GM19239 (cell line): ENCODE measurements at places on chromosomes 5 and 9.

DNA sequence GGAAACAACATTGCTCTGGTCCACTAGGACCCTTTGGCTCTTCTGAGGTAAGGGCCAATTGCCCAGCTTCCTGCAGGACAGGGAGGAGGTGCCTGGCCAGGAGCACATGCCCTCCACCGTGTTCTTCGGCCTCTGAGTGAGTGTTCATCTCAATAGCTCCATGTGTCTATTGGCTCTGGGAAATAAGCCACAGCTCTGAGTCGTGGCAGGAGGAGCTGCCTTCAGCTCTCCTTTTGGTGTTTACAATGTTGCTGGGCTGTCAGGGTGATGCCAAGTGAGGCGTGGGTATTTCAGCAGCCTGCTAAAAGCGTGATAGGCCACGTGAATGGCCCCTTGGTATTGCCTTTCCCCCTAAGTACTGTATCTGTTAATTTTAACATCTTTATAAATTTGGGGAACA, 26.6 kb downstream of the GADD45G start:
- no peak for DNase-seq

DNA sequence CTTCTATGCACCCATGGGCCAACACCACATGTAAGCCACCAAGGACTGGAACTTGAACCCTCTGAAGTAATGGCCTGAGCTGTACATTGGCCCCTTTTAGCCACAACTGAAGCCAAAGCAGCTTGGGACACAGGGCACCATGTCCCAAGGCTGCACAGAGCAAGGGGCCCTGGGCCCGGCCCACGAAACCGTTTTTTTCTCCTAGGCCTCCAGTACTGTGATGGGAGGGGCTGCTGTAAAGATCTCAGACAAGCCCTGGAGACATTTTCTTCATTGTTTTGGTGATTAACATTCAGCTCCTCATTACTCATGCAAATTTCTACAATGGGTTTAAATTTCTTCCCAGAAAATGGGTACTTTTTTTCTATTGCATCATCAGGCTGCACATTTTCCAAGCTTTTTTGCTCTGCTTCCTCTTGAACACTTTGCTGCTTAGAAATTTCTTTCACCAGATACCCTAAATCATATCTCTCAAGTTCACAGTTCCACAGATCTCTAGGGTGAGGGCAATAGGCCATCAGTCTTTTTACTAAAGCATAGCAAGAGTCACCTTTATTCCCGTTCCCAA, 25.5 kb upstream of the FBXW11 start:
- DNase-seq, result no peak

DNA sequence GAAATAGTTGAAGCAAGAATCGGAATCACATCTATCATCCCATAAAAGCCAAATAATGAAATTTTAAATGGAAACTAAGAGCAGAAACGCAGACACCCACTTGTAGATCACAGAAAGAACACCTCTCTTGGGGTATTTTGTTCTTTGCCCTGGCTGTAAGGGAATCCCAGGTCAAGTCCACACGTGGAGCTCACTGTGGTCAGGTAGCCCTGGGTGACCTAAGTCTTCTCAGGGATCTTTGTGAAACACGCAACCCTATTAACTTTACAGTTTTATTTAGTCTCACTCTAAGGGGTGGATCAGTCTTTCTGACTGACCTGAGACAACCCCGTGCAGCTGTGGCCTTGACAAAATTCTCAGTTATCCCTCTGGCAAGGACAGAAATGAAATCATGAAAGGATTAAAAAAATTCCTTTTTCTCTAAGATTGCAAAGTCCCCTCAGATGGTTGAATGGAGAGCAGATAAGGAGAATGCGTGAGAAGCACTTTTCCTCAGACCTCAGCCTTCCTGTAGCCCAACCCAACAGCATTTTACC, 111.6 kb downstream of the NREP start:
- DNase-seq, result no peak

GRCh38 chr5:140677947-140678346, 4.6 kb upstream of the DND1 start:
- peak; percentile 54 for DNase-seq

- DNase-seq, result no peak
These were observed 105.1 kb upstream of the SLC25A48 start for GRCh38 chr5:135729321-135729786.

- DNase-seq, result no peak
These were observed 34.1 kb downstream of the RAD1 start for GRCh38 chr5:34881246-34881645.

GRCh38 chr9:127490535-127491230, 39.4 kb downstream of the LRSAM1 start:
- no peak for DNase-seq

- no peak for DNase-seq
These were observed 16.5 kb upstream of the ODF2 start for GRCh38 chr9:128439273-128439672.
